ENCODE measurements at places on chromosomes 3 and 15.

DNA sequence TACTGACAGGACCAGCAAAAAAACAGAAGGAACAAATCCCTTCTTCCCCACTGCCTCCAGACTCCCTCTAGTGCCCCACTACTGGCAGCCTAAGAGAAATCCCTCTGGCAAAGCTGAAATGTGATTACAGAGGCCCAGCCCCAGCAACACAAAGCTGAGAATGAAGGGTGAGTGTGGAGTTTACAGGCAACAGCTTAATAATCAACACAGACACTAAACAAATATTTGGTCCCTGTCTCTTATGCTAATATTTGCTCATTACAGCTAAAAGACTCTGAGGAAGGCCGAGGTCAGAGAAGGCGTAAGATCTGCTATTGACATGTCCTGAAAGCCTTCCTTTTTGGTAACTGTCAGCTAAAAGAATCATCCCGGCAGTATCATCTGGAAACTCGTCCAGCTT is 308.5 kb upstream of the RASGRP1 start:
- DNase-seq: no peak

- DNase-seq: no peak
Measured at GRCh38 chr3:30508339-30508738, 98.1 kb upstream of the TGFBR2 start.

- DNase-seq: no peak
Measured at GRCh38 chr15:41842229-41842628, 3.6 kb downstream of the PLA2G4B start.

DNA sequence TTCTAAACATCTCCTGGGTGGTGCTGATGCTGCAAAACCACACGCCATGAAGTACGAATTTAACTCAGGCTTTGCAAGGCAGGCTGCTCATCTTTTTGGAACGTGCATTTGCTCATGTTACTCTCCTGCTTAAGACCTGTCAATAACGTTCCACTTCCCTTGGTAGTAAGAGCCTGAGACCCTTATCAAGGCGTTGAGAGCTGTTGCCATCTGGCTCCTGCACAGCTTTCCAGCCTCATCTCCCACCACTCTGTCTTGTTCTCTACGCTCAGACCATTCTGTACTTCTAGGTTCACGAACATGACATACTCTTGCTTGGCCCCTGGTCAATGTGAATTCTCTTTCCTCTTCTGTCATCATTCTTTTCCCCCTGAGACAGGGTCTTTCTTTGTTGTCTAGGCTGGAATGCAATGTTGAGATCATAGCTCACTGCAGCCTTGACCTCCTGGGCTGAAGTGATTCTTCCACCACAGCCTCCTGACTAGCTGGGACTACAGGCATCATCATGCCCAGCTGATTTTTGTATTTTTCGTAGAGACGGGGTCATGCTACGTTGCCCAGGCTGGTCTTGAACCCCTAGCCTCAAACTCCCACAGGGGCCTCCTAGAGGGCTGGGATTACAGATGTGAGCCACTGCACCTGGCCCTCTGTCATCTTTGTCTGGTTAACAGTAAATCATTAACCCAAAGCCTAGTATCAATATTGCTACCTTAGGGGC is 202.8 kb downstream of the CADPS start:
- DNase-seq: no peak

DNA sequence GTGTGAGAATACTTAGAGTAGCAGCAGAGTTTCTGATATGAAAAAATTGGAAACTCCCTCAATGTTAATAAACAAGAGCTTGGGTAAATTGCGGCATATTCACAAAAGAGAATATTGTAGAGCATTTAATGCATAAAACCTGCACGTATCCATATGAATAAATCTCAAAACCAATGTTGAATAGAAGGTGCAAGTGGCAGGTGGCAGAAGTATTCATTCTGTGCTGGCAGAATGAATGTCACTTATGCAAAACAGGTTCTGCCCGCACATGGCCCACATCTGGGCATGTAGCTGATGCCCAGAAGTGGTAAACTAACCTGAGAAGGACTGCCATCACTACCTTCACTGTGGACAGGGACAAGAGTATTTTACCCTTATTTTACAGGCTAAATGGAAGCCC is 14.1 kb upstream of the PRSS50 start:
- DNase-seq: no peak
